A549 (cell line): ENCODE measurements at places on chromosomes 4 and X.
A peak's percentile ranks its signal among the peaks of the same experiment; 100 is the strongest.

DNA sequence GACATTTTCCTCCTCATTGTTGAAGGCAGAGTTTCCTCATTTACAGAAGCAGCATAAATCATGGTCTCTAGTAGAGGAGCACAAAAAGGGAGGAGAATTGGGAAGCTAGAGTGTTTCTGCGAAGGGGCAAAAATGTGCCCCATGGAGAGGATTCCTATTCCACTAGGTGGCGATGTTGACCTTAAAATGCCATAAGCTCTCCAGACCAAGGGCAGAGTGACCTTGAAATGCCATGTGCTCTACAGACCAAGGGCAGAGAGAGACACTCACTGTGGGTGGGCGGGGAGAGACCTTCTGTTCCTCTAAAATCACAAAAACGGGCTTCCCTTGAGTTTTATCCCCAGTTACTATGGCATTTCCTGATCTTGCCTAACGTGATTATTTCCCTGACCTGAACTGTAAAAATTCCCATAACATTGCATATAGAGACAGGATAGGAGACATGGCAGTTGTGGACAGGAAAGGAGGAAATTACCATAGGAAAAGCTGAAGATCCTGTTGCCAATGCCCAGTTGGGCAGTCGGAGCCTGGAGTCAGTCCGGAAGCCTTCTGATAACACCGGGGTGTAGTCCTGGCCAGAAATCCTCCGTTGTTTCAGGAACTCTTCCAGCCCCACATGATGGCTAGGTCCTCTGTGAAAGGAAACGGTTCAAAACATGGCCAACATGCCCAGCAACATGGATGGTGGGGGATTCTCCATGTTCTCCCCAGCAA lies 567.7 kb downstream of the MAGEB5 start:
- peak; percentile 40 for DNase-seq

GRCh38 chr4:10272511-10272910 lies 155.9 kb upstream of the WDR1 start:
- no peak for DNase-seq

DNA sequence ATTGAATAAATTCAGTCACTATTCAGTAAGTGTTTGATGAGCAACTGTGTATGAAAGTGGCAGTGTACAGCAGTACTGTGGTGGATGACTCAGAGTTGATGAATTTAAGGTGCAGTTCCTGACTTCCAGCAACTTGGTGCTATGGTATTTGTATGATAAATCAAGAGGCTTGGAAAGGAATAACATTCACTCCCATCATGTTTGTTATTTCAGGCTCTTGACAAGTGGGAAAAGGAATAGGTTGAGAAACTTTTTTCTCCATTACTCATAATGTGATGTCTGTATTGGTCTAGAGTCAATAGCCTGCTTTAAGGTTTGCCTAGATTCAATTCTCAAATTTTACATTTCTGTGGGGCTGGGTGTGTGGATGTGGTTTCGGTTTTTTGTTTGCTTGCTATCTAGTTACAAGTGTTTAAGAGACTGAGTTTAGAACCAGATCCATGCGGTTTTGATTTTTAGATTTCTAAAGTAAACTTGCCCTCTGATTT lies 35.1 kb upstream of the CYP2U1 start:
- DNase-seq: peak; percentile 44

DNA sequence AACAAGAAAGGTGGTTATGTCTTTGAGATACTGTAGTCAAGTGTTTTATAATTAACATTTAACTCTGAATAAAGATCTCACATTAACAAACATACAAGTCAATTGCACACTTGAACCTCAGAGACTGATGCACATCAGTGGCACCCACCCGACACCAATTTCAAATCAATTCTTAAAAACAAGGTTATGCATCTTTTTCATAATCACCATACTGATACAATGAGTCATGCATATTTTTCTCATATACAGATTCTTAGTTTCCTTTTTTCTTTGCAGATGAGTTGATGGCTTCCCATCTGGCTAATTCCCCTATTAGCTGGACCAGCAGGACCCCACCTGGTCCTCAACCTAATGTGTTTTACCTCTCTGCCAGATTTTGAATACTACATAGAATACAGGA lies 136.2 kb upstream of the RPL34 start:
- no peak for DNase-seq

DNA sequence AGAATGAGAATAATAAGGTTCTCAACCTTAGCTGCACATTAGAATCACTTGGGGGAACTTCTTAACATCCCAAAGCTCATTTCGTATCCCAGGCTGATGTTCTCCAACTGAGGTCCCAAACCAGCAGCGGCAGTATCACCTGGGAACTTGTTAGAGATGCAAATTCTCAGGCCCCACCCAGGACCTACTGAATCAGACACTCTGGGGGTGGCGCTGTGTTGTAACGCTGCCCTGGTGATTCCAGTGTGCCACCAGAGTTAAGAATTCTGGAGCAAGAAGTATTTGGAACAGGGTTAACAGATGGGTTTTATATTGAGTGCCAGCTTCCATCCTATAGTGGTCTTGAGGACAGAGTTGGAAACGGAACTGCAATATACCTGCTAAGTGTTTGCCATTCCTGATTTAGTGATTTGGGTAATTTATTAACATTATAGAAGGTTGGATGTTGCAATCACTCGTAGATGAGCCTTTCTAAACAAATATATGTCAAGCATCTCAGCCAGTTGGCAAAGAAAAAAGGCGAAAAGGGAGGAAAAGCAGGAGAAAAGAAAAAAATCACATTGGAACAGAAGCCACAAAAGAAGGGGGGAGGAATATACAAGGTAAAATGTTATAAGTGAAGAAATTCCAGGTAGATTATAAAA lies 141.0 kb downstream of the ARX start:
- DNase-seq: no peak

GRCh38 chr4:2487632-2488031 lies 18.7 kb downstream of the RNF4 start:
- no peak for DNase-seq

DNA sequence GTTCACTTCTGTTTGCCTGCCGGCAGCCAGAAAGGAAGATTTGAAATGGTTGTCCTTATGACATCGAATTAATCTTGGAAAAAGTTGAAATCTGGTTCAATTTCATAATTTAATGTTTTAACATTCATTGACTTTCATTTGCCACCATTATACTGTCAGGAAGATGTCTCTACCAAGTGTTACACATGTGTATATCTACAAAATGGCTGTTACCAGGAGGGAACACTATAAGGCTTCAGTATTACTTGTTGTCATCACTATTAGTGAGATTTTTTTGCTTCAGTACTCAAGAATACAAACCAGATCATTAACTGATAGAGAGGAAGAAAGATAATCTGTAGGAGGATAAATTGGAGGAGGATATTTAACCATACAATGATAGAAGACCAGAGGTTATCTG lies 71.2 kb downstream of the TSPAN7 start:
- DNase-seq: no peak

GRCh38 chr4:113476800-113477199 lies 284.7 kb downstream of the CAMK2D start:
- no peak for DNase-seq

DNA sequence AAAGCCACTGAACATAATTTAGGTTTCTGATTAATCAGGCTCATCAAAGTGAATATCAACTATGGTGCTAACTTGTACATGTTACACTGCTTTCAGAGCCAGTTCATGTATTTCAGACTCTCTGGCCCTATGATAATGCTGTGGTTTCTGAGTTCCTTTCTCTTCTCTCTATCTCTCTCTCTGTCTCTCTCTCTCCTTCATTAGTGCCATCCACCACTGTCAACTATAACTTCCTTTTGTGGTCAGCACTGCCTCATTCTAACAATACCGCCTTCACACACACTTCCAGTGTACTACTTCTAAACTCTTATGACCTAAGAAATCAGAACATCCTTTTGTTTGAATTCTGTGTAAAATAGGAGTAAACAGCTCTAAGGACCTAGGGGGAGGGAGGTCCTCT lies 907.1 kb downstream of the RPA4 start:
- no peak for DNase-seq

DNA sequence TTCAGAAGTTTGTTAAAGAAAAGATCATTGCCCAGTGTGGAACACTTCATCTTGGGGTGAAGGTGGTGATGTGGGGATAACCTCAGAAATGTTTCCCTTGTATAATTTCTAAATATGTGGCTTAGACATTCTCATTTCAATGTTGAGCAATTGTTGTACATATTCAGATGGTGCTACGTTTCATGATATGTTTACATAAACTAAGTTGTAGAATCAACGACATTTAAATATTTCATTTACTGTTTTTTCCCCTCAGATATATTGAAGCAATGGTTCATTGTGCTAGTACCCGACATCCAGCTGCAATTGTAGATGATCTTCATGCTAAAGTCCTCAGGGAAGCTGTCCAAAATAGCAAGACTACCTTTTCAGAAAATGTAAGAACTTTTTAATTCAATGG lies 92.6 kb downstream of the BLTP1 start:
- DNase-seq: no peak

DNA sequence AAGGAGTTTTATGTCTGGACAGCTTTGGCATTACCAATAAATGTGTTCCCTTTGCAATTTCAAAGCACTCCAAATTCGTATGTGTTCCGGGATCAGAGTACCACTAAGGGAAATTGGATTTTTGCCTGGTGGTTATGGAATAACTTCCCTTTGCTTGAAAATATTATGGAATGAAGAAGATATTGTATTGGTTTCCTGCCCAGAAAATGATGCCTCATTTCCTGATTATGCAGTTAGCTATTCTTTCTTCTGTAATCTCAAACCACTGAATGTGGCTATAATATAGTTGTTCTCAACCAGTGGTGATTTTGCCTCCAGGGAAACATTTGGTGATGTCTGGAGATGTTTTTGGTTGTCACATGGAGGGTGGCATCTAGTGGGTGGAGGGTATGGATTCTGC lies 142.9 kb downstream of the PCDH7 start:
- DNase-seq: no peak

GRCh38 chrX:29478336-29479069 lies 736.9 kb upstream of the MAGEB2 start:
- DNase-seq: peak; percentile 70

DNA sequence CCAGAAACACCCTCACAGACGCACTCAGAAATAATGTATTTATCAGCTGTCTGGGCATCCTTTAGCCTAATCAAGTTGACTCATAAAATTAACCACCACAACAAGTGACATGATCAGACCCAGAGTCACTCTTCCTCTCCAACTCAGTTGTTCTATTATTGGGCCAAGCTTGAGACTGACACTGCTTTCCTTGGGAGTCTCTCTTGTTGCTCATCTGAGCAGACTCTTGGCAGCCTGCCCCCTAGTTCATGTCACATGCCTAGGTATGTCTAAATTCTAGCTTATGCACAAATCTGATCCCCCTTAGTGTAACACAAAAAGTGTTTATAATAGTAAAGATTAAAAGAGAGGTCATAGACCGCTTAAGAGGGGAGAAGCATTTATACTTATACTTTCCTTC lies 72.6 kb upstream of the ADAMTS3 start:
- DNase-seq: no peak

DNA sequence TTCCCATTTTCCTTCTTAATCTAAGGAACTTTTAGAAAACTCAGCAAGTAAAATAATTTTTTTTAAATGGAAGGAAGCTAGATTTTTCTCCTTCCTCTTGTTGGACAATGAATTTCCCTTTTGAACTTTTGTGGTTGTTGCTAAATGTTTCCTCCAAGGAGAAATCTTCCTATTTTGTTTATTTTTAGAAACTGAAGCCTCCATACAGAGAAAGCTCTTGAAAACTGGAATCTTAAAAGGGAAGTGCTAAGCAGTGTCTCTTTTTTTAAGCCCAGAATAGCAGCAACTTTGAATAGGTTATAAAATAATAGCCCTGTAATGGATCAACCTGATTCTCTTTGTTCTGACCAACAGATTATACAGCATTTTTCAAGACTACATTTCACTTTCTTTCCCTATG lies 15.1 kb upstream of the DCLK2 start:
- DNase-seq: no peak

DNA sequence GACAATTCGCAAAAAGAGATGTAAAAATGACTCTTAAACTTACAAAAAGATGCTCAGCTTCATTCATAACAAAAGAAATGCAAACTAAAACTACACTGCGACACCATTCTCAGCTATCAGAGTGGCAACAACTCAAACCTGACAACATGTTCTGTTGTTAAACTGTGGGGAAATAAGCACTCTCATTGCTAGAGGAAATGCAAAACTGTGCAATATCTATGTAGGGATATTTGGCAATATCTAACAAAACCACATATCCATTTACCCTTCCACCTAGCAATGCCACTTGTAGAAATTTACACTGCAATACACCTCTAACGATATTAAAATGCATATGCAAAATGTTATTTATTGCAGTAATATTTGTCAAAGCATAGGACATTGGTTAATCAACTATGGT lies 78.3 kb upstream of the EGFL6 start:
- DNase-seq: no peak

- no peak for DNase-seq
These were observed 70.5 kb downstream of the CLCN5 start for GRCh38 chrX:49992853-49993252.

GRCh38 chr4:73725985-73726384 lies 14.4 kb upstream of the CXCL8 start:
- peak; percentile 52 for DNase-seq

DNA sequence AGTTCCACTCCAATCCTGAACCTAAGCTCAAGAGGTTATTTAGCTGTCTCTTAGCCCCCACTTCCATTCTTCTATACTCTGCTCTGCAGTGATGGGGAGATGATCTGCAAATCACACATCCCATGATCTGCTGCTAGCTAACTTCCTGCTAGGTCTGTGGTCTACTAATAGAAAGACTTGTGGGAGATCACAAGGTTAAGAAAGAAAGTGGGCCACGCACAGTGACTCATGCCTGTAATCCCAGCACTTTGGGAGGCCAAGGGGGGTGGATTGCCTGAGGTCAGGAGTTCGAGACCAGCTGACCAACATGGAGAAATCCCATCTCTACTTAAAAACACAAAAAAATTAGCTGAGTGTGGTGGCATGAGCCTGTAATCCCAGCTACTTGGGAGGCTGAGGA lies 471.1 kb upstream of the NWD2 start:
- no peak for DNase-seq

DNA sequence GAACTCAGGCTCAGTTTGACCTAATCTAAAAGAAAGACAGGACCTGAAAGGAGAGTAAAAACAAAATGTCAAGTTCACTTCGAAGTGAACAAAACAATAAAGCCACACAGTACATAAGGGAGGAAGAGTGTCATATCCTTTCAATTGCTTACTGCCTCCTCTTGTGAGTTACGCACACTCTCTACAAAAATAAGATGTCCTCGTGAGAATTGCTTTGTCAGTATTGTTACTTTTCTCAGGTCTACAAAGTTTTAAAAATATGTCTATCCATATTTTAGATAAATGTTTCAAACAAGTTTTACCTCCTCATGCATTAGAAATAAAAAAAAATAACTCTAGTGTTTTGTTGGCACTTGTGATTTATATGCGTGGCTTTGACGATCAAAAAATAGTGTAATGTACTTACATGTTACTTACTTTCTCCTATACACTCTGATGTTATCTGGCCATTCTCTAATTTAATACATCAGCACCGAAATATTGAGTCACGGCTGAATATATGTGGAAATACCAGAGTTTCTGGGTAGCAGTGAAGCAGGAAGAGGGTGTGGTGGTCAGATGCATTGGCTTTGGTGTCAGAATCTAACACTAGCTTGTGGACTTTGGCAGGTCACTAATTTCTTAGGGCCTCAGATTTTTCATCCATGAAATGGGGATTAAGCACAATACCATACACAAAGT lies 8.1 kb upstream of the MRPL1 start:
- no peak for DNase-seq

GRCh38 chr4:72975488-72975784 lies 94.1 kb downstream of the COX18 start:
- no peak for DNase-seq

GRCh38 chrX:131944936-131945902 lies 77.9 kb upstream of the STK26 start:
- no peak for DNase-seq
